ENCODE measurements at places on chromosomes 12 and 14. TPM values are rescaled to one million over a fixed set of nuclear protein-coding genes. Genes with fewer than 3 reads are reported as not detected.
A peak's percentile ranks its signal among the peaks of the same experiment; 100 is the strongest.

- no peak for DNase-seq
- H3K27ac ChIP-seq: no peak overlapping the region
- no peaks in the 10 kb centered on the region for H3K4me1 ChIP-seq
- no peaks in the 10 kb centered on the region for H3K27me3 ChIP-seq
- no peaks in the 10 kb centered on the region for H3K36me3 ChIP-seq
Measured at GRCh38 chr12:64029013-64029857, 184.7 kb downstream of the SRGAP1 start.

GRCh38 chr14:99195602-99196309 is 76.2 kb downstream of the BCL11B start:
- DNase-seq: no peak
- peaks cover 44% of the 10 kb centered on the region for H3K36me3 ChIP-seq
- H3K27me3 ChIP-seq: no peaks in the 10 kb centered on the region

DNA sequence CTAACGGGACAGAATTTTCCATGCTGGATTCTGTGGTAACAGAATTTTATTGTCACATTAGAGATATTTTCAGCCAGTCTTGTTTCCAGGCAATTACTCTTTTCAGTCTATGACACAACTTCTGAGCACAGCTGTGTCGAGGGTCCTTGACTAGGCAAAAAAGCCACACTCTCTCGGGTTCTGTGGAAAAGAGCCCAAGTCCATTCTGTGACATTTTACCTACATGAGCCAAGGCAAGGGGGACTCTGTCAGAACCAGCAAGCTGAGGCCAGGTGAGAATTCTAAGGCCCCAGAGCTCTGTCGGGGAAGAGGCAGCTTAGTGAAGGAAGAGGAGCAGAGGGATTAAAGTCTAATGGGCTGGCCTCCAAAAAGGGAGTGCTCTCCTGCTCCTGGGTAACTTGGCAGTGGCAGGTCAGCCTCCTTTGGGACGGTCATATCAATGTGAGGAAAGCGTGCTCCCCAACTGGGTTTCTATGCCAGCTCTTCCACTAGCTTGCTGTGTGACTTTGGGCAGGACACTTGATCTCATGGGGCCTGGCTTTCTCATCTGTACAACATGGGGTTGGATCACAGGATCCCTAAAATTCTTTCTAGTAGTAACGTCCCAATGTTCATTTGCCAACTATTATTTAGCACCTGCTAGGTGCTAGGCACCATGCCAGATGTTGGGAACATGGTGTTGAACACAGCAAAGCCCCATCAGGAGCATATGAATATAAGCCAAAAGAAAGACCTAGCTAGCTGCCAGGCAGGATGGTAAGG is 16.0 kb upstream of the RIC8B start:
- H3K27ac ChIP-seq: no peak overlapping the region
- H3K36me3 ChIP-seq: no peaks in the 10 kb centered on the region
- H3K27me3 ChIP-seq: no peaks in the 10 kb centered on the region
- peaks cover 26% of the 10 kb centered on the region for H3K4me1 ChIP-seq

DNA sequence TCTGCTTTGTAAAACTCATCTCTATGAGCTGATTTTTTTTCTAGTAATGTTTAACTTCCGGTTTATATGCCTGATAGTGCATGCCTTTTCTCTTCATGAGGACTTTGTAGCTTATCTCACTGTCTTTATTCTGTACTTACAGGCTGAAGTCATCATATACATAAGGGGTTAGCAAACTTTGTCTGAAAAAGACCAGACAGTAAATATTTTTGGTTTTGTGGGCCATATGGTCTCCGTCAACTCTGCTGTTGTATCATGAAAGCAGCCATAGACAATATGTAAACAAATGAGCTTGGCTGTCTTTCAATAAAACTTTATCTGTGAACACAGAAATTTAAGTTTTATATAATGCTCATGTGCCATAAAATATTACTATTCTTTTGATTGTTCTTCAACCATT is 172.1 kb downstream of the GXYLT1 start:
- H3K4me1 ChIP-seq: no peaks in the 10 kb centered on the region
- no peak overlapping the region for H3K27ac ChIP-seq
- no peak overlapping the region for H3K4me3 ChIP-seq
- DNase-seq: no peak

KRT72 gene
- total RNA-seq: 0.16 TPM

DNA sequence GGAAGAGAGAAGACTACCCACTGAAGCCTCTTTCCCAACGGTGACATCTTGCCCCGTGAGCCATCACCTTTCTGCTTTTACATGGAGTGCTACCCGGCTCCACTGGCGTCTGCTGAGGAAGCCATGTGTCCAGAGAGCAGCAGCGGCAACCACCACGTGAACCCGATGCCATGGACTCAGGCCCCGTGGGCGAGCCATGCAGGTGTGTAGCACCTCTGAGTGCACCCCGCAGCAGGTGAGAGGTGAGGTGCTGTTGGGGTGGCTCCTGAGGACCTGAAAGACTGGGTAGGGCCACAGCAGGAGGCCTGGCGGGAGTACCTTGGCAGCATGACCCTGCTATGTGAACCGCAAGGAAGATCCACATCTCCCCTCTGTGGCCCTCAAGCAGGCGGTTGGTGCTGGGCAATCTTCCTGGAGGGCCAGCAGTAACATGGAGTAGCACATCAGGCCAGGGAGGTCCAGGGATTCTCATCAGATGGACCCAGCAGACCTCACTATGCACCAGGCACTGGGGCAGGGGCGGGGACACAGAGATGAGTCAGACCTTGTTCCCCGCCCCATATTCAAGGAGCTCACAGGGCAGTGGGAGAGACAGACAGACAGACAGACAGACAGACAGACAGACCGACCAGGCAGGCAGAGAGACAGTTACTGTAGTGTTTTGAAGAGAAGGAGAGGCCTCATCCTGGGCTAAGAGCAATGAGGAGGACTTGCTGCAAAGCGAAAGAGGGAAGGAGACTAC is 129.6 kb downstream of the PAPOLA start:
- no peak overlapping the region for H3K27ac ChIP-seq
- H3K4me3 ChIP-seq: no peak overlapping the region
- no peaks in the 10 kb centered on the region for H3K4me1 ChIP-seq
- no peaks in the 10 kb centered on the region for H3K36me3 ChIP-seq

GLIPR1L2 gene
- total RNA-seq: 0.43 TPM

GRCh38 chr12:110170535-110171185 is 46.5 kb downstream of the IFT81 start:
- no peaks in the 10 kb centered on the region for H3K4me1 ChIP-seq
- no peaks in the 10 kb centered on the region for H3K27me3 ChIP-seq
- H3K4me3 ChIP-seq: no peak overlapping the region
- H3K36me3 ChIP-seq: no peaks in the 10 kb centered on the region

- H3K4me3 ChIP-seq: no peak overlapping the region
- DNase-seq: no peak
- no peak overlapping the region for H3K27ac ChIP-seq
- no peaks in the 10 kb centered on the region for H3K36me3 ChIP-seq
Measured at GRCh38 chr12:112868459-112869041, 38.2 kb upstream of the OAS1 start.

DNA sequence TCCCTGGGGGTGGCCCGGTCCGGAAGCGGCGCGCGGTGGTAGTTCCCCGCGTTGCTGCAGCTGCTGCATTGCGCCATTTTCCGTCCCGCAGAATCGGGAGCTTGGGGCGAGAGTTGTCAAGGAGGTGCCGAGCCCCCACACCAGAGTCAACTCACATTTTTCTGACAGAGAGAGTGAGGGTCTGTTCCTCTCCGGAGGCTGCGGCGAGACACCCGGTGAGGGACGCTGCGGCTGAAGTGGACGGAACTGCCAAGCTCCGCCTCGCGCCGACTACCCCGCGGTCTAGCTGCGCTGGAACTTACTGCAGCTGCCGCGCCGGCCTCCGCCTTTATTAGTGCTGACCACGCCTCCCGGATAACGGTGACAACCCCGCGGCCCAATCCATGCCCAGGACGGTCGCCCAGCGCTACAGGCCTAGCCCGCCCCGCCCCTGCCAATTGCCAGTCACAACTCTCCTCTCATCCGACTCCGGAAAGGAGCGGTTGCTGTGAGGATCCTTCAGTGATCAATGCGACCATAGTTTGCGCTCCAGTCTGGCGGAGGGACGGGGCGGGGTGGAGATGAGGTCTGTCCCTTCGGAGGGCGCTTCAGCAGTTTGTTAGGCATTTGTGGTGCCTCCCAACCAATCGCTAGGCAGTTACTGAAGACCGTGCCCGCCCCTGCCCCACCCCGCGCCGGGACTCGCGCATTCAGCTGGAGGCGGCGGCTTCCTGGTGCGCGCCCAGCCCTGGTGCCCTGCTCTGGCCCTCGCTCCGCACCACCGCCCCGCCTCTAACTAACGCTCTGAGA is at the start of gene VAMP1:
VAMP1 (minus strand) TSS at position 303 of the 789 bp plus-strand sequence; CDS start at position 157, 146 bp downstream.
- DNase-seq: peak; percentile 99
- peaks cover 44% of the 10 kb centered on the region for H3K4me1 ChIP-seq
- peak within 1 kb of the TSS; percentile 89 for H3K4me3 ChIP-seq
- no peaks in the 10 kb centered on the region for H3K27me3 ChIP-seq
- H3K27ac ChIP-seq: peak within 1 kb of the TSS; percentile 88
- H3K36me3 ChIP-seq: peaks cover 45% of the 10 kb centered on the region

NFATC4 gene
- total RNA-seq: 2.0 TPM

DNA sequence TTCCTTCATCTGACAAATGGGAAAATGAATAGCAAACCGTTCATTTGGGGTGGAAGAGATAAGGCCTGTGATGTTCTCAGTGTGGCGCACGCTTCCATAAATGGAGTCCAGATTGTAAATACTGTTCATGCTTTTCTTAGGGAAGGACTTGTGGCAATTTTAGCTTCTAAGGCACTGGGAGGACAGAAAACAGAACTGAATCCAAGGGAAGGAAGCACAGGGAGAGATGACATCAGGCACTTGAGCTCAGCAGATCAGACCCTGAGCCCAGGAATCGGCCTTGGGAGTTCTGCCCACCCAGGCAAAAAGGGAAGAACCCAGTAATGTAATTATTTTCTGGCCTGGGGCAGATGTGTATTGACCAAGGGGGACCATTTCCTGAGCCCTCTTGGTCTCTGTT is 7.2 kb upstream of the SH2B3 start:
- peaks cover 4% of the 10 kb centered on the region for H3K36me3 ChIP-seq
- no peak for DNase-seq
- H3K4me3 ChIP-seq: no peak overlapping the region
- H3K27ac ChIP-seq: no peak overlapping the region

GRCh38 chr12:115313929-115314328 is 630.0 kb upstream of the TBX3 start:
- no peaks in the 10 kb centered on the region for H3K27me3 ChIP-seq
- DNase-seq: no peak
- H3K27ac ChIP-seq: no peak overlapping the region
- H3K4me1 ChIP-seq: no peaks in the 10 kb centered on the region
- no peaks in the 10 kb centered on the region for H3K36me3 ChIP-seq

DNA sequence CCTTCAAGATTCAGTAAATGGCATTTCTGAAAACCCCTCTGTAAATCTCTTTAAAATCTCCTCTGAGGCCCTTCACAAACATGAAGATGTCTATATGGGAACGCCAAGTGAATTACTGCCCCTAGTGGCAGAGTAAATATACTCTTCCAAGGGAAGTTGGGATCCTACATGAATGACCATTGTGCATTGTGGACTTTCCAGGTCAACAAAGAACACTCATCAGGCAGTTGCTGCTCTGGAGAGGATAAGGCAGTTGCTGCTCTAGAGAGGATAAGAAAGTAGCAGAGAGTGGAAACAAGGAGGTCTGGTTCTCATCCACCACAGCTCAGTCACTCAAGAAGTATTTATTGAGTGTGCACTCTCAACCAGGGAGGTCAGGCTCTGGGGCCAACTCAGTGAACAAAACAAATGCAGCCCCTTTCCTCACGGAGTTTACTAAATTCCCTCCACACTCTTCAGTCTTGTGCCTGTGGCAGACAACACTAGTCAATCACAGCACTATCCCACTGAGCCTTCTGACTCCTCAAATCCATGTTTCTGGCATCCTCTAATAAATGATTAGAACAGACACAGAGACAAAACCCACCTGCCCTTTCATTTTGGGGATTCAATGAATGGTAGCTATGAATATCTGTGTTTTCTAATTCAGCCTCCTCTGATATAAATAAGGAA is 52.9 kb downstream of the SVOP start:
- no peak overlapping the region for H3K4me3 ChIP-seq
- no peaks in the 10 kb centered on the region for H3K36me3 ChIP-seq
- no peaks in the 10 kb centered on the region for H3K4me1 ChIP-seq
- H3K27me3 ChIP-seq: peaks cover 5% of the 10 kb centered on the region
- no peak for DNase-seq

DNA sequence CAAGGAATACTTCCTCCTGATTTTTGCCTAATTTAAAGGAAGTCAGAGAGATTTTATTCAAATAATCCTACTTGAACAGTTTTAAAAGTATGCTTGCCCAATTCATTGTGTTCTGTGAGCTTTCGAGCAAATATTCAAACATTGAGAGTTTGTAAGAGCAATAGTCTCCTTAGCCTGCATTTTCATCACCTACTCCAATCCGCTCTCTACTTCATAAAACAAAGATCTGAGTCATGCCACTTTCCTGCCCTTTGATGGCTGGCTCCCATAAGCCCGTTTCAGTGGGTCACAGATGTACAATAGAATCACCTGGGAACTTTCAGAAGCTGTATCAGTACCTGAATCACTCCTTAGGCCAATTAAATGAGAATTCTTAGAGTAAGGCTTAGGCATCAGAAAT is 319.2 kb downstream of the PDZRN4 start:
- H3K4me1 ChIP-seq: no peaks in the 10 kb centered on the region
- peaks cover 1% of the 10 kb centered on the region for H3K27me3 ChIP-seq
- no peaks in the 10 kb centered on the region for H3K36me3 ChIP-seq
- no peak overlapping the region for H3K27ac ChIP-seq

GRCh38 chr12:4563336-4563735 is 1.3 kb downstream of the DYRK4 start:
- H3K27me3 ChIP-seq: peaks cover 18% of the 10 kb centered on the region
- no peaks in the 10 kb centered on the region for H3K4me1 ChIP-seq
- H3K4me3 ChIP-seq: no peak overlapping the region

- no peaks in the 10 kb centered on the region for H3K27me3 ChIP-seq
- peaks cover 24% of the 10 kb centered on the region for H3K4me1 ChIP-seq
- no peak overlapping the region for H3K4me3 ChIP-seq
Measured at GRCh38 chr14:99413911-99414310, 66.7 kb downstream of the SETD3 start.

OAS3 gene
- 22.2 TPM for total RNA-seq

DNA sequence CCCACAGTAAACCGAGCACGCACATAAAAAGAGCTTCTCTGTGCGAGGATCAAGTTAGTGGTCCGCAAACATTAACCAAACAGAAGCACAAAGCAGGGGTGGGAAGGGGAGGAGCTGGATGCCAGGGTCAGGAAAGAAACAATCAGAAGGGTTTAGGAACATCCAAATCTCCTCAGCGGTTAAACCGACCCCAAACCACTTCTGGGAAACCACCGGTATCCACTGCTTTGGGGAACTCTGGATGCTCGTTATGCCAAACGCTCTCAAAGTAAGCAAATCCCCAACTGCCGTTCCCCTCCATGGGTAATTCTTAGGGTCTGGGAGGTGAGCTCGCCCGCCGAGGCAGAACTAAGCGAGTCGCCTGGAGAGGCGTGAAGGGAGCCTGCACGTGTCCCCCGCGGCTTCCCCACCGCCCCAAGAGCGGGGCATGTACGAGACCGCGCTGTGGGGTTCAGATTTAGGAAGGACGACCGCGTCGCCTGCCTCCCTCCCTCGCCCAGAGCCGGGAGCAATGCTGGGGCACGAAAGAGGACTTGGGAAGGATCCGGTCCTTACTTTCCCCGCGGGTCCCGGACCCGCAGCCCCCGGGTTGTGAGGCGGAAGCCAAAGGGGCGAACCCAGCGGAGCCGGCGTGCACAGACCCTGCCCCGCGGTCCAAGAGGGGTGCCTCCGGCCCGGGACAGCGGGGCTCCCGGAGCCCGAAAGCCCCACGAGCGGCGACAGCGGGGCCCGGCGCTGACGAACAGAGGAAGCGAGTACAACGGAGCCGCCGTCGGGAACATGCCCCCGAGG is 711 bp downstream of the SBNO1 start:
- H3K36me3 ChIP-seq: peaks cover 4% of the 10 kb centered on the region
- H3K27me3 ChIP-seq: no peaks in the 10 kb centered on the region
- DNase-seq: peak; percentile 44
- peaks cover 13% of the 10 kb centered on the region for H3K4me1 ChIP-seq
- H3K4me3 ChIP-seq: peak overlapping the region; percentile 96
- H3K27ac ChIP-seq: peak overlapping the region; percentile 94

RFX4 gene
- not detected for total RNA-seq

Measured in activated CD8-positive, alpha-beta T cell treated with anti-CD3 and anti-CD28 coated beads for 36 hours (primary cell).